ENCODE measurements at places on chromosomes 12 and 14.

GRCh38 chr14:78737116-78737515 is 566.9 kb downstream of the NRXN3 start:
- DNase-seq, result no peak

DNA sequence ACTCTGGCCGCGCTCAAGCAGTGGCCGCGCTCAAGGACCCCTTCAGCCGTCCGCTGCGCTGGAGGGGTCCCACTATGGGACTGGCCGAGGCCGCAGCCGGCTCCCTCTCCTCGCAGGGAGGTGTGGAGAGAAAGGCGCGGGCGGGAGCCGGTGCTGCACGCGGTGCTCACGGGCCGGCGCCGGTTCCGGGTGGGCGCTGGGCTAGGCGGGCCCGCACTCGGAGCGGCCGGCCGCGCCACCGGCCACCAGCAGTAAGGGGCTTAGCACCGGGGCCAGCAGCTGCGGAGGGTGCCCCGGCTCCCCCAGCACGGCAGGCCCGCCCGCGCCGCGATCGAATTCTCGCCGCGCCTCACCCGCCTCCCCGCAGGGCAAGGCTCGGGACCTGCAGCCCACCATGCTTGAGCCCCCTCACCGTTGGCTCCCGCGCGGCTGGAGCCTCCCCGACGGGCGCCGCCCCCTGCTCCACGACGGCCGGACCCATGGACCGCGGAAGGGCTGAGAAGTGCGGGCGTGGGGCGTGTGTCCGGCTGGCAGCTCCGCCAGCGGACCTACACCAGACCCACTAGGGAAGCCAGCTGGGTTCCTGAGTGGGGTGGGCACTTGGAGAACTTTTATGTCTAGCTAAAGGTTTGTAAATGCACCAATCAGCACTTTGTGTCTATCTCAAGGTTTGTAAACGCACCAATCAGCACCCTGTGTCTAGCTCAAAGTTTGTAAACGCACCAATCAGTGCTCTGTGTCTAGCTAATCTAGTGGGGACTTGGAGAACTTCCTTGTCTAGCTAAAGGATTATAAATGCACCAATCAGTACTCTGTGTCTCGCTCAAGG is 49.5 kb downstream of the KLHL28 start:
- no peak for DNase-seq

GRCh38 chr14:55704654-55705053 is 124.6 kb downstream of the KTN1 start:
- no peak for DNase-seq

- DNase-seq, result no peak
Measured at GRCh38 chr14:53696217-53696965, 260.2 kb downstream of the BMP4 start.

GRCh38 chr12:66188584-66189485 is at the start of gene IRAK3:
TSS of gene IRAK3 (plus strand) at chr12:66189214. CDS start at chr12:66189300, 86 bp downstream.
- peak; percentile 64 for DNase-seq

- DNase-seq, result no peak
Measured at GRCh38 chr14:45699471-45699870, 446.5 kb upstream of the MIS18BP1 start.

DNA sequence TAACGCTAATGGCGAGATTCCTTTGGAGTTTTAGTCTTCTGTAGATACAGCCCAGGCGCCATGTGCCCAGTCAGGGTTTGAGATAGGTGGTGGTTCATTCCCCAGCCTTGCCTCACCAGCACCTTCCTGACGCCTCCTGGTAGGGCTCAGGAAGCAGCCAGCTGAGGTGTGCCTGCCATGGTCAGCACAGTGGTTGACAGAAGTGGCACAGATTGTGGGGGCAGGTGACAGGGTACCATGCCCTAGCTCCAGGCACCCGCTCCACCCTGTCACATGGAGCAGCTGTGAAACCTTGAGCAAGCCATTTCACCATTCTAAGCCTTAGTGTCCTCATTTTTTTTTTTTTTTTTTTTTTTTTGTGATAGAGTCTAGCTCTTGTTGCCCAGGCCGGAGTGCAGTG is 45.6 kb downstream of the EVL start:
- no peak for DNase-seq

Measured in hematopoietic multipotent progenitor cell treated with erythropoietin and hydrocortisone succinate and interleukin-3 and kit ligand, for 8 days (in vitro differentiated cells).